ENCODE measurements at places on chromosomes 12 and 14.

DNA sequence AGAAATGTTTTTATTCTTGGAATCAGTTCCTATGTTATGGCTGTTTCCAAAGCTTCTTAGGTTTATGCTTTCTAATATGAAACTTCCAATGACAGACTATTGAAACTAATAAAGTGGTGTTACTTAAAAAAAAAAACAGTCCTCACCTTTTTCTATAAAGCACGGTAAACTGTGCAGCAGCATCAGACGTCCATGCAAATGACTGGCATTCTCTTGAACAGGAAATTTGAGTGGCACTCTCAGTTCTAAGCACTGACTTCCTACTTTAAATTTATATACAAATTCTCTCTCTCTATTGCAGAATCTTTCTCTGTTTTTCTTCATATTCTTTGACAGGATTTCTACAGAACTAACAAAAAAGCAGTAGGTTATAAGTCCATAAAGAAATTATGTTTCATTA is 2.8 kb upstream of the RAD51AP1 start:
- DNase-seq, result no peak

GRCh38 chr12:107339487-107339886 is 246.1 kb upstream of the CRY1 start:
- no peak for DNase-seq

DNA sequence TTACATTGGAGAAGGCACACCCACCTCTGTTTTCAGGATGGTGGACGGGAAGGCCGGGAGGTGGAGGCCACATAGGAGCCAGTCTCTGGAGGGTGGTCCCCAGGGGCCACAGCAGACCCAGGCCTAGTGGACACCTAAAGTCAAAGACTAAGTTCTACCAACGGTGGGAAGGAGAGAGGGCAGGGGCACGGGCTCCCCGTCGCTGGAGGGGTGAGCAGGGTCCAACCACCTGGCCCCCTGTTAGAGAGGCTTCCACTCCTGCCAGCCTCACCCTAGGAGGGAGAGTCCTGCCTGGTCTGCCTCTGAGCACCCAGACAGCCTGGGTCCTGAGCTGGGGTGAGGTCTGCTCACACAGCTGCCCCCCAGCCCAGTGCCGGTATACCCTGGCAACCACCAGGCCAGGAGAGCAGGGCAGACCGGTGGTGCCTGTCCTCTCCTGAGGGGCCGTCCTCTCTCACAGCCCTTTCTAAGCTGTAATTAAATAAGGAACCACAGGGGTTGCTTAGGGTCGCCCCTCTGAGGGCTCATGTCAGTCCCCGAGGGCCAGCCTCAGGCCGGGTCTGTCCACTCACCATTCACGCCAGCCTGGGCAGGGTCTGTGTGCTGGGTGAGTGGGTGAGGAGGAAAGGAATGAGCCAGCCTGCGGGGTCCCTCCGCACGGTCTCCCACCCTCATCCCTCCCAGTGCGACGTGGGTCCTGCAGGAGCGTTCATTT is 2.3 kb downstream of the INF2 start:
- DNase-seq, result no peak

GRCh38 chr14:71688576-71688975 is 243.7 kb upstream of the RGS6 start:
- DNase-seq, result no peak

DNA sequence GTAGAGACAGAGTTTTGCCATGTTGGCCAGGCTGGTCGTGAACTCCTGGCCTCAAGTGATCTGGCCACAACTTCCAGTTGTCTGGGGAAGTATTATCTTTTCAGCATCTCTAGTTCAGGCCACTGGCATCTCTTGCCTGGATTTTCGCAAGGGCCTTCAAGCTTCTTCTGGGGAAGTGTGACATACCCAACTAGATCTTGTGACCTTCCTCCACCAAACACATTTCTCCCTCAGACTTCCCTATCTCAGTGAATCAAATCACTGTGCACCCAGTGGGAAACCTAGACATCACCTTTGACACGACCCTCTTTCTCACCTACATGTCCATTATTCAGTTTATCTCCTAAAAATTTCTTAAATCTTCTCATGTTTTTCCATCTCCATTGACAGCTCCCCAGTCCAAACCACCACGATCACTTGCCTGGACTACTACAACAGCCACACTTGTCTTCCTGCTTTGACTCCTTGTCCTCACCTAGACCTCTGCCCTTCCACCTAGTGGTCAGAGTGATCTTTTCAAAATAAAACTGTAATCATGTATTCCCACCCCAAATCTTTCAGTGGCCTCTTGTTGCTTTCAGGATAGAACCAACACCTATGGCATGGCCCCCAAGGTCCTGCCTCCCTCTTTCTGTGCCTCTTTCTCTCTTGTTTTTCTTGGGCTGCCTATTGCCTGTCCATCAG is 3.3 kb downstream of the EEF1AKMT3 start:
- DNase-seq, result no peak

- no peak for DNase-seq
Observed at GRCh38 chr14:81523616-81524015, 10.0 kb downstream of the SEL1L start.

DNA sequence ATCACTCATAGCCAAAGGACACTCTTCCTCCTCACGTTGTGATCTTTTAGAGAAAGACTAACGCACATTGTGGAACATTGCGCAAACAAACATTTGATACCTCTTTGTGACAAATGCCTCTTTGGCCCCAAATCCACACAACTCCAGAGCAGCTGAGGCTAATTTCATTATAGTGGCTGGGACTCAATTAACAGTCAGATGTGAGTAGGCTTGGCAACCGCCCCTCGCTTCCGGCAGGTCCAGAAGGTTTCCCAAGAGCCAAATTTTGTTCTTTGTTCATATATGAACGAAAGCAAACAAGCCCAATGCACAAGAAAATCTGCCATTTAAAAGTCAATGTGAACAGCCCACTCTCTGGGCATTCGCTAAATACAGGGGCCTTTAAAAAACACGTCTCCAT is 273.9 kb downstream of the GLT1D1 start:
- no peak for DNase-seq

- no peak for DNase-seq
Observed at GRCh38 chr12:68374307-68374982, 42.3 kb upstream of the MDM1 start.

- no peak for DNase-seq
Observed at GRCh38 chr12:77687321-77687720, 143.4 kb upstream of the NAV3 start.

DNA sequence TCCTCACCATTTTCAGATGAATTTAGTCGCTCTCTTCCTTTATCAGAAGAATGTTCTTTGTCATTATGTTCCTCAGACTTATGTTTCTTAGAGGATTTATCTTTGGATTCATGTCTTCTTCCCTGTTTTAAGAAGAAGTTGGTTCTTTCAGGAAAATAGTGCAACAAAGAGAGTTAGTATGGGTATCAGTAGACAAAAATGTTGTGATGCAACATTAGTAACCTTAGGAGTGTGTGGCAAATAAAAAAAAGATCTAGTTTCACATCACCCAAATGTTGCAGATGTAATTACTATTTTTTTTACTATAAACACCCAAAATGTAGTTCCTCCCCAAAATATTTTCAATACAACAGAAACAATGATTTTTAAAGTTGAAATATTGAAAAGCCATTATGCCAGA is 7.8 kb downstream of the RSRC2 start:
- no peak for DNase-seq

DNA sequence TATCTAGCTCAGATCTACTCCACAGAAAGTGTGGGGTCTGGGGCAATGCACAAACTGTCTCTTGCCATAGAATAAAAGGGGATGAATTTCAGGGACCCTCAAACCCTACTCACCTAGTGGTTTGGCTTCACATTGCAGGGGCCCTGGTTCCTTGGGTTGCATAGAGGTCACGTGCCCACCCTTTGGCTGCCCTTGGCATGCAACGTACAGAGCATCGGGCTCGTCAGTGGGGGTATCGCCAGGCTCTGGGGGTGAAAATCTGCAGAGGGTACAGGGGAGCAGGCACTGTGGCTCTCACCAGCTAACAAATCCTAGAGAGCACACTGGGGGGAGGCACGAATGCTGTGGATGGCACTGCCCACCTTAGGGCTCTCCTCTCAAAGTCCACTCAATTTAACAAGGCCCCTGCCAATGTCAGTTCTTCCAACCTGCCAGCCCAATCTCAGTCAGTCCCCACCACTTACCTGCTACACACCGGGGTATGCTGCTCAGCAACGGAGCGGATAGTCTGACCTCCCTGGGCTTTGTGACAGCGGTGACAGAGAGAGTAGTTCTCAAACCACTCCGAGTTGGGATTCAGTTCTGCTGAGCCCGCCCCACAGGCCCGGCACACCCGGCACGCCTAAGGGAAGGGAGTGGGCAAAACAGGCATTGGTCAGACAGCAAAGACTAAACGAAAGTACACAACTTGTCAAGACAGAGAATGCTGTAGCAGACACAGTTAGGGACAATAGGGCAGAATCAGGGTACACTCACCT is 8.0 kb downstream of the KMT2D start:
- no peak for DNase-seq

DNA sequence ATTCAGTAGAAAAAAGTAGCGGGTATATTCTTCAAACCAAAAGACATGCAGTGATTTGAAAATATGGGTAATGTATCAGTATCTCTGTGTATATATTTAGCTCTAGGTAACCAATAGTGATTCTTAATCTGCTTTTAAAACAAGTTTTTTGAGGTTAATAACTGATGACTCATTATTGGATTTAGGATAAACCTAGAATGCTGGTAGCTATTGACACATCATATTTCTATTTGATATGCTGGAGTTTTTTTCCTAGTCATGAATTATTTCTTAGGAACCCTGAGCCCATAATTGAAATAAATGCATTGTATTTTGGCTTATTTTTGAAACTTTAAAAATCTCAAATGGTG is 15.5 kb downstream of the ARF6 start:
- DNase-seq, result no peak
